GOT3 (cell line): ENCODE measurements at places on chromosomes 13 and 19.

- DNase-seq, result no peak
These were observed 330.2 kb downstream of the PCDH9 start for GRCh38 chr13:66899955-66900354.

DNA sequence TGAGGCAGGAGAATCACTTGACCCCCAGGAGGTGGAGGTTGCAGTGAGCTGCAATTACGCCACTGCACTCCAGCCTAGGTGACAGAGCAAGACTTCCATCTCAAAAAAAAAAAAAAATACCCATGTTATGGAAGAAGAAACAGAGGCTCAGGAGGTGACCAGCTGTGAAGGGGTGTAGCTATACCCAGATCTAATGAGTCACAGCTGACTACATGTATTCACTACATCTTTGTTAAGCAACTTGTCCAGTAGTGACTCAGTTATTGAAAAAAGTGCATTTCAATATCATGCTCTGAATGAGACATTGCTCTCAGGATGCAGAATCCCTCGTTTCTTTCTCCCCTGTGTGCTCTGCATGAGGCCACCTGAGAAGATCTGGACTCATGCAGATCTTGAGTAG is 16.1 kb upstream of the SPART start:
- no peak for DNase-seq

GRCh38 chr19:56994251-56995017 is 125.4 kb upstream of the USP29 start:
- no peak for DNase-seq

- DNase-seq, result no peak
These were observed 6.1 kb downstream of the PPP1R12C start for GRCh38 chr19:55111238-55111831.

- DNase-seq, result no peak
These were observed 23.7 kb downstream of the TLE2 start for GRCh38 chr19:3005345-3005744.

- DNase-seq, result no peak
These were observed 301.6 kb downstream of the FGF14 start for GRCh38 chr13:102100234-102100633.

- no peak for DNase-seq
These were observed 61.4 kb downstream of the CCNE1 start for GRCh38 chr19:29873024-29873800.

DNA sequence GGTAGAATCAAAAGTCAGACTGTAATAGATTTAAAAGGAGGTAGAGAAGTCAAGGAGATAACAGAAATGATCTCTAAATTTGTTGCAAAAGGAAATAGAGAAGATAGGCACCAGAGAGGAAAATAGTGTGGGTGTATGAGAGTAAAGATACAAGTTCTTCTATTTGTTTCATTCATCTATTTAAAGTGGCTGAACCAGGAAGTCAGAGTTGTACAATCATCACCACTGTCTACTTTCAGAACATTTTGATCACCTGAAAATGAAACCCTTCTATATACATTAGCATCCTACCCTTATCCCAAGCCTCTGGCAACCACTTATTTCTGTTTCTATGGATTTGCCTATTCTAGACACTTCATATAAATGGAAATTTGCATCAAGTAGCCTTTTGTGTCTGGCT is 36.7 kb downstream of the INTS6 start:
- DNase-seq, result no peak

DNA sequence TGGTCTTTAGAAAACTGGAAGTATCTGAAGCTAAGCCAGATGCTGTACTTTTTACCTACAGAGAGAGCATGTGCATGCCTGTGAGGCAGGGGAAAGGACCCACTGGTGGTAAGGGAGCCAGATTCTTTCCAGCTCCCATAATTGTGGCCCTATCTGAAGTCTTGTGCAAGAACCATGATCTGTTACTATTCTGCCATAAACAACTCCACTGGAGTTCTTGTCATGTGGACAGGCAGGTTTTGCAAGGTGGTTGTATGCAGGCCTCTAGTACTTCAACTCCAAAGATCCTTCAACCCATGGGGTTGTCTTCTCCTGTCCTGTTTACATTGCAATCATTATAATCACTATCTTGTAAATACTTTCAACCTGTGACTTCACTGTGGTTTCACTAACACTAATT is 14.1 kb downstream of the PROSER1 start:
- no peak for DNase-seq

DNA sequence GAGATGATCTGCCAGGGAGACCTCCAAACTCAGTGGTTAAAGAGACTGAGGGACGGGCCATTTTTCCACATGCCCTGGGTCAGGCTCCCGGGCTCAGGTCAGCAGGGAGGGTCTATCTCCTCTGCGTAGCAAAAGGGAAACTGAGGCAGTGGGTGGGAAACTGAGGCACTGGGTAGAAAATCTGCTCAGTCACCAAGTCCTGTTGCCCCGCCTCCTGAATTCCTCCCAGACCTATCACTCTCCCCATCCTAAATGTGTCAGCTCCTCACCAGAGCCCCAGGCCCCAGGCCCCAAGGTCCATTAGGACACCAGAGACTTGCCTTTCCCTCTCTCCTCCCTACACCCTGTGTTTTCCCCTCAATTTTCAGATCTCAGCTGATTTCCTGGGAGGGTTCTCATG is 2.4 kb downstream of the CD320 start:
- no peak for DNase-seq

DNA sequence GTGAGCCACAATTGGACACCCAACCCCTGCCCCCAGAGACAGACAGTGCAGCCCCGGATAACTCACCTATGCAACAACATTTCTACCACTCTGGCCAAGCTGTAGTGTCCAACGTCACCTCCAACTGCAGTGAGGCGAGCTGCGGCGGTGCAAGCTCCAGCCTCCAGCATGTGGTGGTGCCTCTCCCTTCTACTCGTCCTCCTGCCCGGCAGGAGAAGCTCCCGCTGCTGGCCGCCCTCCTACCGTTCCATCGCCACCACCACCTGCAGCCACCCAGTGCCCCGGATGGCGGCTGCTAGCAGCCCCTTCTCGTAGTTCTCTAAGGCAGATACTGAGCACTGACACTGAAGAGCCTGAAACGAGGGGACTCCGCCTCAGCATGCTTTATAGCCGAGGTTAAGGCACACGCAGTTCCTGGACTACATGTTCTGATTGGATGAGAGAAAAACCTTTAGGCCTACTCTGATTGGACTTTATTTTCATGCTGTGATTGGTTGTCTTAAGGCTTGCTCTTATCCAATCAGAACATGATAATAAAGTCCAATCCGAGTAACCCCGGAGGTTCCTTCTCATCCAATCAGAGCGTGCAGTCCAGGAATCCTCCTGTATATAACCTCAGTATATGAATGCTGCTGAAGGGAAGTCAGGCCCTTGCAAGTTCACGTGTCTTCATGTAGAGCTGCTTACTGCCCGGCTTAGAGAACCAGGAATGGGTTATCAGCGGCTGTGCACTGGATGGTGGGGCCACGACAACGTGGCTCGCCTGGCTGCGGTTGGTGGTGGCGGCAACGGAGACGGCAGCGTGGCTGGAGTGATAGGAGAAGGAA is 63.5 kb downstream of the TUBA3C start:
- DNase-seq, result no peak

- no peak for DNase-seq
These were observed 147.1 kb downstream of the URI1 start for GRCh38 chr19:30089086-30089665.

DNA sequence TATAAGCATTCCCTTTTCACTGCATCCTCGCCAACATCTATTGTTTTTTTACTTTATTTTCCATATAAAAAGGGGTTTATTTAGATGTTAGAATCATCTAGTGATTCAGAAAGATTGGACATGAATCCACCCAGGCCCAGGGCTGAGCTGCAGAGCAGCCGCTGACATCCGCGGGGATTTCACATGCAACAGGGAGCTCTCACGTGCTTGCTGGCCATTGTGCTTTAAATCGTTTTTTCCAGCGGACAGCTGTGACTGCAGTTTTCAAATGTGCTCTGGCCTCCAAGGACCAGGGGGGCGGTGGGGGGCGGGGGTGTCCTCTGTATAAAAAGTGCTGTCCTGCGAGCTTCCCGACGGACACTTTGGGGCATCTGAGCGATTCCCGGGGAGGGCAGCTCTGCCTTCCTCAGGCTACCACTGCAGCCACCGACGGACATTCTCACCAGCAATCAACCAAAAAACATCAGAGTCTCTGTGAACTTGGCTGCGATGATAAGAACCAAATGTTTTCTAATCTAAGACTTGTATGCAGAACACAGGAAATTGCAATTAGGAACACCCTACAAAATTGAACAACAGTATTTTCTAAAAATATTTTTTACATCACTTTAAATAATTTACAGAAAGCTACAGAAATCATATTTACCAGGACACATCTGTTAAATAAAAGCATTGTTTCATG is 12.6 kb downstream of the RB1 start:
- DNase-seq, result no peak

- no peak for DNase-seq
These were observed 10.0 kb downstream of the MEGF8 start for GRCh38 chr19:42335374-42335936.

DNA sequence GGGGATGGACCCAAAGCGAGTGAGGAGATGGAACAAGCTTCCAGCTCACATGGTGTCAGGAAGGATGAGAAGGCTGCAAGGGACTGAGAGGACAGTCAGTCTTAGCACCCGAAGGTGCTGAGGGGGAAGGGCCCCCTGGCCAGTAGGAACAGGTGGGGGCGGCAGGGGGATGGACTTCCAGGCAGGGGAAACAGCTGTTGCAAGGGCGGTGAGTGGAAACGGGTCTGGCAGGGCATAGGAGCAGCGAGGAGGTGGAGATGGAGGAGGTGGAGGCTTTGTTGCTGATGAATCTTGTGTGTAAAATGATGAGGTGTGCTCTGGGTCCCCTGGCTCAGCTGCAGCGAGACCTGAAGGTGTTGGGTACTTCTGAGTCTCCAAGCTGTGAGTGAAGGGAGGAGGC is 1.2 kb downstream of the MAP1S start:
- DNase-seq, result no peak

GRCh38 chr13:59472134-59472533 is 691.6 kb downstream of the DIAPH3 start:
- DNase-seq, result no peak

DNA sequence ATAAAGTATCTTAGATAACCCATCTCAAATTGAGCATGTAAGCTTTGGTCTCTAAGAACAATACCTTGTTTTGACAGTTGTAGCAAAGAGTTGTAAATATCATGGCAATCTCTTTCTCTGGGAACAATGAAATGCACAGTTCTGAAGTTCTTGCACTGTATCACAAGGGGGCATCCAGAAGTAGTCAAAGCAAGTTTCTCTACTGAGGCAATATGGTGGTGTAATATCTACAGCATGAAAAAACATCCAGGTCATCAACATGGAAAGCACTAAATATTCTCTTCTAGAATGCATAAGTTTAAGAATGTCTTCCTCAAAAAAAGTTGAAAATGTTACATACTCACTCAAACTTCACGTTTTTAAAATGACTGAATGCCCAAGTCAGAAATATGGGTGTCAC is 19.6 kb downstream of the MTMR6 start:
- DNase-seq, result no peak

DNA sequence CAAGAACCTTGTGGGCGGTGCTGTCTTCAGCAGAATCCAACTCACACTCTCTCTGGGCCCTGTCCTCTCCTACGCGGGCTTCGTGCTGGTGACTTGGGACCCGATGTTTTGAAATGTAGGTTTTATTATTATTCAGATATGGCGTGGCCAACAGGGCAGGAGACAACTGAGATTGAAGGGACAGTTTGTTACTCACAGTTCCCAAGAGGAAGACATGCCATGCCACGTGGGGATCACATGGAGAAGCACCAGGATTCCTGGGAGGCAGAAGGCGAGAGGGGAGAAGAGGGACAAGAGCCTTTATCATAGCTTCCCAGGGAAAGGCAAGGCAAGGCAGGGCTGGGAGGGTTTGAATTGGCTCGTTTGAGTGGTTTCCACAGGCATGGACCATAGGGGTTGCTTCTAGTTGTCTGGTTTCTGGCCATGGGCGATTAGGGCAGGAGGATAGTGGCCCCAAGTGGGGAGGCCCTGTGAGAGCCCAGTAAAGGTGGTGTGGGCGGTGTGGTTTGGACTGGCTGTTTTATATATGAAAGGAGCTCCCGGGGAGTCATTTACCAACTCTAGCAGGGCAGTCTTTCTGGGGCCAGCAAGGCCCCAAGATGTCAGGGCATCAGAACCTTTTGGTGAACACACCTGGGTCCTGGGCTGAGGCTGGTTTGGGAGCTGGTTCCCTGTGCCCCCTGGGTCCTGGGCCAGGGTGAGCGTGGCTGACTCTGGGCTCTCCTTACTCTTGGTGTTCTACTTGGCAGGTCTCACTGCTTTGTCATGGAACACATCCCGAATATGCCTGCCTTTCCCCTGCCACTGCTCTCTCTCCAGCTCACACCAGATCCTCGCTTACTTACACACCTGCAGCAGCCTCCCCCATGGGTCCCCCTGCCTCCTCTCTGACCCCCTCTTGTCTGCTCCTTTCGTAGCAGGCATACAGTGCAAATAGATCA is 94.0 kb upstream of the ZNF536 start:
- no peak for DNase-seq

GRCh38 chr19:33802001-33802400 is 5.3 kb downstream of the KCTD15 start:
- DNase-seq, result no peak

- no peak for DNase-seq
These were observed 710 bp upstream of the BTBD2 start for GRCh38 chr19:2016041-2016807.

DNA sequence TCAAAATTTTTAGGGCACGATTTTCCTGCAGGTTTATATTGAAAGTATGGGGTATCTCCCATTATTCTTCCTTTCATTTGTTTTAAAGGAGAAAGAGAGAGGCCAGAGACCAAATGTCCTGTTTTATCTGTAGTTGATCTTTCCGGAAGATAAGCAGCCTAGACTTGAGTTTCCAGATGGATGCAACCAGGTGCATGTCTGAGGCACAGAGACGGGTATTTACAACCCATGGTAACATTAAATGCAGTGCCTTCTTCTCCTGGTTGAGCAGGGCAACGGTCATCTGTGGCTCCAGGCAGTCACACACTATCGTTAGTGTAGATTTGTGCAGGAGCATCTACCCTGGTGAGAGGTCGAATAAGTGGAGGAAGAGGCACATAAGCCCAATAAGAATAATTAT is 1507.1 kb downstream of the UQCRFS1 start:
- DNase-seq, result no peak
